Stimulated activated CD4-positive, alpha-beta T cell treated with anti-CD3 and anti-CD28 coated beads, Interleukin-4, amount 100 ng/mL, for 24 hours (primary cell): ENCODE measurements at places on chromosomes 5 and 9.

DNA sequence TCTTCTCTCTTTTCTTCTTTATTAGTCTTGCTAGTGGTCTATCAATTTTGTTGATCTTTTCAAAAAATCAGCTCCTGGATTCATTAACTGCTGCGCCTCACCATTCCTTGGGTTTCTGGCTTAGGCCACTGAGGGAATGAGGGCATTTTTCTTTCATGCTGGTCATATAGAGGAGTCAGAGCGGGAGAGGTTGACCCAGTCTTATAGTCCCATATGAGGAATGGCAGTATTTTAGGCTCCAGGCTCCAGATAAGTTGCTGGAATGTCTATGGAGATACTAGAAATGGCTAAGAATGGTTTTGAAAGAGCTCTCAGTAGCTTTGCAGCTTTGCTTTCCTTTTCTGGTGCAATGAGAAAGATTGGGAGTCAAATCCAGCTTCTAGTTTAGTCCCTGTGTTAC lies 58.2 kb downstream of the GALNT10 start:
- no peak for DNase-seq

DNA sequence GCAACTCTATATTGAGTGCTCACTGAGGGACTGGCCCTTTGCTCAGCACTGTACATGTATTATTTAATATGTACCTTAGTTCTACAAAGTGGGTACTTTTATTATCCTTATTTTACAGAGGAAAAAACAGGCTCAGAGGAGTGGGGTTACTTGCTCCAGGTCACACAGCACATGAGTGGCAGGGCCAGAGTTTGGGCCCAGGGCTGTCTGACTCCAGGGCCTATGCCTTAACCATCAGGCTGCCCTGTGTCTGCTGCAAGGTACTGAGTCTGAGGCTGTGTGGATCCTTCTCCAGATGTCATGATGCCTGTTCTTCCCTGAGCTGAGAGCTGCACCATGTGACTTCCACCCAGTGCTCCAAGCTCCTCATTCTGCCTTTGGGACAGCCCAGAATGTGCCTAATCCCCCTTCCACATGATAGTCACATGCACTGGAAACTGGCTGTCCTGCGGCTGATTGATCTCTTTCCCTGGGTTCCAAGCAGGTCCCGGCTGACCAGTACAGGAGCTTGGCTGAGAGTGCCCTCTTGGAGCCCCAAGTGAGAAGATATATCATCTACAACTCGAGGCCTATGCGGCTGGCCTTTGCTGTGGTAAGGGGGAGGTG lies 15.4 kb downstream of the TMEM268 start:
- no peak for DNase-seq

- DNase-seq: no peak
Observed at GRCh38 chr5:83321483-83322055, 150.0 kb upstream of the VCAN start.

DNA sequence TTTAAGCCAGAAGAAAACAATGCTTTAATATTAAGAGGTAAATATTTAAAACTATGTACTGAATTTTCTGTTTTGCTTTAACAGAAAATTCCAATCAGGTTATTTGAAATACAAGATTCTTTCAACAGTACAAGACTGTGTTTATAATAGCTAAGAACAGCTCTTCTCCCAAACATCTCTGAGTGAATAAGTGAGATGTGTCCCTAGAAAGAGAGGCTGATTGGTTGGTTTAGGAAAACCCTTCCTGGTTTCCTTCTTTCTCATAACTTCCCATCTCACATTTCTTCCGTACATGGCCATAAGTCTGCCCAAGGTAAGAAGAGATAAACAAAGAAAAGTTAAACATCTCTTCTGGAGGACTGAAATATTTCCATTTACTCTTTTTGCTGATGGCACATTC lies 145.9 kb downstream of the FANCC start:
- no peak for DNase-seq

DNA sequence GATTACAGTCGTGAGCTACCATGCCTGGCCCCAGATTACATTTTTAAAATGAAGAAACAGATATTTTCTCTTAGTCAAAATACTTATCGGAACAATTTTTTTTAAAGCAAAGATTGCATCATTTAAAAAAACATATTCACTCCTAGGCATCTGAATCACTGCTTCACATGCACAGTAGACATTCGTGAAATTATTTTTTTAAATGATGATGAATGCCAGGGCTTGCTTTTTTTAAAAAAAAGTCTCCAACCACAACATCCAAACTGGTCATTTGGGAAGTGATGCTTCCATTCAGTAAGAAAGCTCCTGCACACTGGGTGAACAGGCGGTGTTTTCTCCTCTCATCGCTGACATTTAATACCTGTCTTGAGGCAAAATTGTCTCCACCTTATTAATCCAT lies 223.0 kb upstream of the DMRT1 start:
- no peak for DNase-seq

GRCh38 chr5:97737608-97738007 lies 554.6 kb upstream of the RIOK2 start:
- no peak for DNase-seq

GRCh38 chr9:128901822-128902221 lies 19.0 kb upstream of the PHYHD1 start:
- DNase-seq: no peak

GRCh38 chr5:32776200-32776599 lies 65.1 kb downstream of the NPR3 start:
- no peak for DNase-seq

DNA sequence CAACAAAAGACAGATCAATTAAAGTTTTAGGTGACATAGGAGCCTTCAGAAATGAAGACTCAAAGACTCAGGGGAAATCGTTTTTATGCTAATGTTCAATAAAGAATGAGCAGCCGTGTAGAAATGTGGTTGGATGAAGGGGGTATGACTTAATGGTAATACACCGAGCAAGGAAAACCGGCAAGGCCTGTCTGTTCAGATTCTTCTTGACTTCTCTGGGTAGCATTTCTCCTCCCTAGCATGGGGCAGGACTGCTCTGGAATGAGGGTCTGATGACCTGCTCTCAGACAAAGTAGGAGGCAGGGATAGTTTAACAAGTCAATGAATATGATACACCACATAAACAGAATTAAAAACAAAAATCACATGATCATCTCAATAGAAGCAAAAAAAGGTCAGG lies 487.4 kb downstream of the ZNF608 start:
- no peak for DNase-seq

- DNase-seq: no peak
Observed at GRCh38 chr9:133107245-133107722, 13.8 kb downstream of the RALGDS start.

GRCh38 chr5:83256091-83256780 lies 178.9 kb downstream of the XRCC4 start:
- no peak for DNase-seq

DNA sequence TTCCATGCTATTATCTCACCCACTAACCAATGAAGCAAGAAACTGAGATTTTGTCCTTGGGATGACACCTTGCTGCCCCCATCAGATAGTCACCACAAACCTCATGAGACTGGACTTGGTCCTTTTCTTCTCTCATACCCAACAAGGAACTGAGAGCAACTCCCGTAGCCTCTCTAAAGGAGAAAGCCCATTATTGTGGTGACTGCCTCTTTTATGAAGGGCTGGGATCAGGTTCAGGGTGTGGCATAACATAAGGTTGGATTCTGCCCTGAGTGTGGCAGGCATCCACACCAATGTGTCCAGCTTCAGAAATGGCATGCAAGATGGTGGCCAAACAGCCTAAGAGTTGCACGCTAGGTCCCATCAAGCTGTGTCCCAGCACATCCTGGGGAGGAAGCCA lies 1.3 kb upstream of the ACTL7A start:
- no peak for DNase-seq

GRCh38 chr5:140042643-140043507 lies at the start of gene NRG2:
Gene NRG2, minus strand, starts transcription at chr5:140043299.
- peak; percentile 33 for DNase-seq

DNA sequence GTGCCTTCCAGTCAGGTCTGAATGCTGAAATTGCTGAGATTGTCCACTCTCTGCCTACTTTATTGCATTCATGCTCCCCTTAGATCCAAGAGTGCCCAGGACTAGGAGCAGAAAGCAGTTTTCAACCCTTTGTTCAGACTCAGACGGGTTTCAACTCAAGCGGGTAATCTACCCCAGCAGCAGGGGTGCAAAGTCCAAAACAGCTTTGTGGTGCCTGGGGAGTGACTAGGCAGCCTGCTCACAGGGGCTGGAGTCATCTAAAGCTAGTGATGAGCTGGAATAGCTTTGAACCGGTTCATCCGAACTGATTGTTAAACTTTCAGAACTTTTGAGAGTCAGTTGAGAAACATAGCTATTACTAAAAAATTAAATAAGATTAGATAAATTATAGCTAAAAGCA lies 71.0 kb upstream of the IQGAP2 start:
- DNase-seq: no peak

GRCh38 chr9:36813154-36813553 lies 220.9 kb downstream of the PAX5 start:
- no peak for DNase-seq

DNA sequence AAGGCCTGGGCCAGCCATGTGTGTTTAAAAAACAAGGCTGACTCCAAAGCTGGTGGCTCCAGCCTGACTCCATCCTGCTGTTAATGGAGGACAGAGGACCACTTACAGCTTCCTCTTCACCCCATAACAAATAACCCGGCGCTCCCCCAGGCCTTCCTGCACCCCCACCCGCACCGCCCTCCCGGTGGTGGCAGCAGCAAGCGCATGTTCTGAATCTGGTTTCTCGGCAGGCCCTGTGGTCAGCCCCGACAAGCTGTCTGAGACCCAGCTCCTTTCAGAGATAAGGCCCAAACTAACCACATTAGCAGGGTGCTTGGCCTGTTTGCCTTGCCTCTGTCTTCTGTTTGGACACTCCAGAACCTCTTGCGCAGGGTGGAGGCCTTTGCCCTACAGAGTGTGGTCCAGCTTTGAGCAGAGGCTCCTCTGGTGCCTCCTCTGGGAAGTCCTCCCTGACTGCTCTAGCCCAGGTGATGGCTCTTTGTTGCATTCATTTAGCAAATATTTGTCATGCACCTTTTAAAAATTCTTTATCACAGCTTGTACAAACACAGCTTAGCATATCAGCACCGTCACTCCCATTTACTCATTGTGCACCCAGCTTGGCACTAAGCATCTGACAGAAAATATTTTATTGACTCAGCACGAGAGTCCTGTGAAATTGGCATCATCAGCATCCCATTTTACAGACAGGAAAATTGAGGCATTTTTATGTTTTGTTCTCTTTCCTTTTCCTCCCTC lies 78.4 kb downstream of the NDFIP1 start:
- DNase-seq: no peak

DNA sequence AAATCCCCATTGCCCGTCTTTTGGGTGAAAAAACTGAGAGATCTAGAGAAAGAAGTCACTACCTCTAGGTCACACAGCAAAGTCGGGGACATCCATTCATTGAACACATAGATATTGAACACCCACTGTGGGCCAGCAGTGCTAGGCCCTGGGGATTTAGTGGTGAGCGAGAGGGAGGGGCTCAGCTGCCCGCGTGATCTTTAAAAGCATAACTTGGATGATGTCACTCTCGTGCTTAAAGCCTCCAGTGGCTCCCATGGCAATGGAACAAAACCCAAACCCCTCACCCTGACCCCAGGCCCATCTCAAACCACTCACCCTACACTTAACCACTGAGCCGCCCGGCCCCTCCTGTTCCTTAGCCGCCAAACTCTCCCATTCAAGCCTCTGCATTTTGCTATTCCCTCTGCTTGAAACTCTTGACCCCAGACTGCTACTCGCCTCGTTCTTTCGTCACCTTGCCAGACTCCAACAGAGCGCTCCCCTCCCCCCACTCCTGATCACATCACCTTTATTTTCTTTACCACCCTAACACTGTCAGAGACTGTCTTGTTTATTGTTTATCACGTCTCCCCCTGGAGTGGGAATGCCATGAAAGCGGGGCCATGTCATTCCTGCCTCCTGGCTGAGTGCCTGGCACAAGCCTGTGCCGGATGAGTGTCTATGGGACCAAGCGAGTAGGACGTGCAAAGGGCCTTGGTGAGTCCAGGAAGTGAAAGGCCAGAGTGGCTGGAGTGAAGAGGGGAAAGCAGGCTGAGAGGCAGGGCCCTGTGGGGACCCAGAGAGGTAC lies 710 bp upstream of the PIP5KL1 start:
- DNase-seq: no peak

- no peak for DNase-seq
Observed at GRCh38 chr5:170408877-170409660, 19.9 kb upstream of the KCNMB1 start.

DNA sequence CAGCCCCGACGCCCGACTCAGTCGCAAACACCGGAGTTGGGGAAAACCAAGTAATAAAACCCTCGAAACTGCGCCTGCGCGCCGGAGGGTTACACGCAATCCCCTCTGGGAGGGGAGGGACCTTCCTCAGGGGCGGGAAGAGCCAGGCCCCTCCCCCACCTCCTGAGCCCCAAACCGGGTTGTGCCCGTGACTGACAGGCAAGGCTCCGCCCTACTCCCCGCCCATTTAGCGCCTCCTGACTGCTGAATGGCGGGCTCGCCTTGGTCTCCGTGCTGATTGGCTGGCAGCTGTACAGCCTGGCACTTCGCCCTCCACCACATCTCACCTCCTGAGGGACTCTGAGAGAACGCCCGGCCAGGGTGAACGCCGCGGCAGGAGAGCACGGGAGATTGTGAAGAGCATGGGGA lies at the start of gene PRDM9:
Gene PRDM9 (plus strand): TSS at position 332 of the 408 bp plus-strand sequence. CDS start 1,425 bp downstream, outside the sequence.
- DNase-seq: no peak

DNA sequence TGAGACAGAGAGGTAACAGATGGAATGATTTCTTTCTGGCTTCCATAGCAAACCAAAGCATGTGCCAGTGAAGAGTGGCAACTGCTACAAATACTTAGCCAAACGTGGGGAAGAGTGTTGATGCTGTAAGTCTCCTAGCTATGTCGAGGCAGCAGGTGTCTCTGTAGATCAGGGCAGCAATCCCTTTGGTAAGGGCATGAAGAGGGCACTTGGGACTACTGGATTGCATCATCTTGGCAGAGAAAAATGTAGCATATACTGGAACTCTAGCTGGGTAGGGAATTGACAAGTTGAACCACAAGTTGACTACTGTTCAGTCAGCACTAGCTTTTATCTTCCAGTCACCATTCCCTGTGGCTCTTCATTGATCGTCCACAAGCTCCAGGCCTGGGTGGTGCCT lies 75.8 kb downstream of the GHR start:
- no peak for DNase-seq

GRCh38 chr9:34653151-34654072 lies 1.4 kb downstream of the IL11RA start:
- DNase-seq: no peak

DNA sequence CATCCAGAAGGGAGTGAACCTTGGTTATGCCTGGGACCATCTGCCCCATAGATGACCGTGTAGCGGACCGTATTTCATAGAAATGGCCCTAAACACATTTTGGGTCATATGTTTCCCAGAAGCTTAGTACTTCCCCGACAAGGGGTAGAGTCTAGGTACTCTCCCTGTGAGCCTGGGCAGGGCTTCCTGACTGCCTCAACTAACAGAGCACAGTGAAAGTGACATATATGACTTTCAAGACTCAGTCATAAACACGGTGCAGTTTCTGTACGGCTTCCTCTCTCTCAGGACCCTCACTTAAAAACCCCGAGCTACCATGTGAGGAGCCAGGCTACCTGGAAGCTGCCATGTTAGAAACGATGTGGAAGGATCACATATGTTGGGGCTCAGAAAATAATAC lies 20.9 kb downstream of the C9orf57 start:
- no peak for DNase-seq

GRCh38 chr5:73312146-73312871 lies 136.3 kb downstream of the FOXD1 start:
- DNase-seq: no peak

GRCh38 chr5:111755942-111756381 lies 1.0 kb downstream of the NREP start:
- DNase-seq: no peak
